H4 (cell line): ENCODE measurements at places on chromosomes 12 and 14.

DNA sequence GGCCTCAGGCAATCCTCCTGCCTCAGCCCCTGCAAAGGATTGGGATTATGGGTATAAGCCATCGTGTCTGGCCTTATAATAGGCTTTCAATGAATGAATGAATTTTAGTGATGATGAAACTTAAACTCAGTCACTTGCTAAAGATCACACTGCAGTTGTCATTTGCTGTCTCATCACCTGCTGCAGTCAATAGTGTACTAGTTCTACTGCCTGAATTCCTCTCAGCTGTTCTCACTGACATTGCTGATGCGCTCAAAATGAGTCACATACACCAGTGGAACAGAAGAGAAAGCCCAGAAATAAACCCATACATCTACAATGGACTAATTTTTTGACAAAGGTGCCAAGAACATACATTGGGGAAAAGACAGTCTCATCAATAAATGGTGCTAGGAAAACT lies 5.6 kb upstream of the SYNJ2BP start:
- no peak for DNase-seq

DNA sequence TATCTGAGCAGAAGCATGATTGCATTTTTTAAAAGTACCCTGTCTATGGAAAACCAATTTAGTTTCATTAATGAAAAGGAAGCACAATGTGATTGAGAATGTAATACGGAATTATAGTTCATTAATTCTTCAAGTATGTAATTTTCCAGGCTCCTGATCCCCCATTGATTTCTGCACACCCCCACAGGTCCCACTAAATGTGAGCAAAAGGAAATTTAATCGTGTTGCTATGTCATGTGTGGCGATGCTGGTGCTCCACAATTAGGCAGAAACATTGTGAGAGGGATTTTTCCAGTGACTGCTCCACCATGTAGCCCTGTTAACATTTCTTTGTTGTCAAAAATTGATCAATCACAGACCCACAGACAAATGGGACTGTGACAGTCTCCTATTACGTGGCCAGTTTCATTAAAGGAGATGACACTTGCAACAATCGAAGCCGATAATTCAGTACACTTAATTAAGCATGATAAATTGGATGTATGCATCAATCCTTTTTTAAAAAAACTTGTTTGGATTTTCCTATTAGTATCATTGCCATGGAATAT lies 306.0 kb downstream of the NELL2 start:
- no peak for DNase-seq

DNA sequence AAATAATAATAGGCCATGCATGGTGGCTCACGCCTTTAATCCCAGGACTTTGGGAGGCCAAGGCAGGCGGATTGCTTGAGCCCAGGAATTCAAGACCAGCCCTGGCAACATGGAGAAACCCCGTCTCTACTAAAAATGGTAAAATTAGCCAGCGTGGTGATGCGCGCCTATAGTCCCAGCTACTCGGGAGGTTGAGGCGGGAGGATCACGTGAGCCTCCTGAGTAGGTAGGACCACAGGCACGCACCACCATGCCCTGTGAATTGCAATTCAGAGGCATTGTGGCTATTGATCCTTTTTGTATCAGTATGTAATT lies 2.3 kb downstream of the ARHGDIB start:
- DNase-seq: no peak

DNA sequence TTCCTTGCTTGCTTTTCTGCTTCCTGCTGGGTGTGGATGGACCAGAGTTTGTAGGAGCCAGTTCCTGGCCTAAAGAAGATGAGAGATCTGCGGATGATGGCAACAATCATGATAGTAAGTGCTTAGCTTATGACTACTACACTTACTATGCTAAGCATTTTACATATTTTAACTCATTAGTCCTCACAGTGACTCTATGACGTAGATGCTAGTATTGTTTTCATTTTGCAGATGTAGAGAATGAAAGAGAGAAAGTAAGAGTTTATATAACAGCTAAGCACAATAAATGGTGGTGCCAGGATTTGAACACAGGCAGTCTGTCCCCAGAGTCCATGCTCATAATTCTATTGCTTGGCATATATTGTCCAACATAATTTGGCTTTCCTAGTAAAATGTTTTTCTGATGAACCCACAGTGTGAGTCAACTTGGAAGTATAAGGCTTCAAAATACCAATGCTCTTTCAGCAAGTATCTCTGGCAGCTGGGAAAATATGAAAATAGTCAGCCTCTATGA lies 363.2 kb upstream of the DDHD1 start:
- DNase-seq: no peak

DNA sequence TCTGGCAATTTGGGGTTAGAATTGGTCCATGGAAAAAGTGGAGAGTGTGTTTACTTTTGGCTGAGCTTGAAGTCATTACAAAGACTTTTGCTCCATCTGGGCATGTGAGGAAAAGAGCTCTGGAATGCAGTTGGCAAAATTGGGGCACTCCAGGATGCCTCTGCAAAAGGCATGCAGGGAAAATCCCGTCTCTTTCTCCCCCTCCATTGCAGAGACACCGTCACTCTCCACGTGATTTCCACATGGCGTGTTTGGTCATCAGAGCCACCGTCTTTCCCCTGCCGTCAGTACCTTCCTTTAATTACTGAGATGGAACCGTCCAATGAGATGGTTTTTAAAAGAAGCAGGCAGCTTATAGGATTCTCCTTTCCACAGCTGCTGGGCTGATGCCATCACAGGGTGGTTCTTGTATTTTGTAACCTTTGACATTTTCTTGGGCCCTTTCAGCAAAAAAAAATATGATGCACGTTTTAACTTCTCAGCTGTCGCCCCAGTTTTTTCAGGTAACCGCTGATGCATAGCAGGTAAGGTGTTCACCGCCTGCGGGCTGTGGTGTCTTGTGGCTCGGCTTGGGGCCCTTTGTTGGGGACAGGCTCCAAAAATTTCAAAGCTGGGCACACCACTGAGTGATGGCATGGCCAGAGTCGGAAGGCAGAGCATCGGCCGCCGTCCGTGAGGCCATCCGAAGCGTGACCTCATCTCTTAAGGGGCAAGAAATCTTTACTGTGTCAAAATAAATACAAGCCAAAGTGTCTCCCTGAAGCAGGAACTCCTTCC lies 68.4 kb downstream of the CACNA1C start:
- DNase-seq: no peak

DNA sequence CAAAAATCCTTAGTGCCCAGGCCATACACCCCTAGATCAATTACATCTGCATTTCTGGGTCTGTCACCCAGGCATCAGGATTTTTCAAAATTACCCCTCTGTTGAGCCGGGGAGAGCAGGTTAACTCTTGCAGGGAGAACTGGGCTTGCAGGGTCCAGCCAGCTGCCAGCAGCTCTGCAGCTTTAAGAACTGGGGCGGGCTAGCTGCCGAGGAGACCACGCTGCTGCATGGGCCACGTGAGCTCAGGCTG lies at the start of gene DGLUCY:
TSS of gene DGLUCY (plus strand) at position 245 of the 250 bp plus-strand sequence. CDS start 46,222 bp downstream, outside the sequence.
- peak; percentile 82 for DNase-seq

DNA sequence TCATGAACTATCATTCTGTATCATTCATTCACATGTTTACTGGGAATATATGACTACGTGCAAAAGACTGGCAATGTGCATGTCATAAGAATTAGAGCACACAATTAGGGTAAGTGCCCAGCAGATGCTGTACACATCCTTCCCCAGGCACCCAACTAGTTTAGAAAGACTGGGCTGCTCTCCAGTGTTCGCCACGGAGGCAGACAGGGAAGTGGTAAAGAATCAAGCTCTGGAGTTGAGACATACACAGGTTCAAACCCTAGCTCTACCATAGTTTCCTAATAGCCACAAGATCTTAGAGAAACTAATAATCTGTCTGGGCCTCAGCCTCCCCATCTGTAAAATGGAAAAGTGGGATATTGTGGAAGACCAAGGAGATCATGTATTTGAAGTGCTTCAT lies 6.8 kb downstream of the TMCC3 start:
- DNase-seq: no peak

DNA sequence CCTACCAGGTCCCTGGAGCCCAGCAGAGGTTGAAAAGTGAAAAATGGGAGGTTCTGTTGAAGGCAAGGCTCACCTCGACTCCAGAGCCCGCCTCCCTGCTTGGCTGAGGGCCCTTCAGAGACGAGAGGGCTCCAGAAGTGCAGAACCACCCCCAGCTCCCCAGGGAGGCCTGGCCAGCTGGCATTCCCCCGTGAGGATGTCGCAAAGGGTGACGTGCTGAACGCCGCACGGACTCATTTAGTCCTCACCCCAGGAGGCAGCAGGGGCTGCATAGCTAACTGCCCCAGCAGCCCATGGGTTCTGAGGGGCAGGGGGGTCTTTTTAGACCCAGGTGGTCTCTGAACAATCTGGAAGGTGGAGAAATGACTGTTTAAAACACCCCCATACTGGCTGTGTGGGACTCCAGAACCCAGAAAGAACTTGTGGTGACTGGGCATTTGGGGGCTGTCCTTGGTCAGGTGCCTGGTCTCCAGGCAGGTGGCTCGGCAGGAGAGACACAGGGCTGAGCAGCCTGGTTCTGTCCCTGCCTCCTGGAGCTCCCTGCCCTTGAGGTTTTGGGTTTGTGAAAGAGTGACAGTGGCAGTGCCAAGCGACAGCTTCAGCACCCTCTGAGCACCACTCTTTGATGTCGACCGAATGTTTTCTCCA lies 32.0 kb downstream of the ANAPC7 start:
- DNase-seq: no peak

- no peak for DNase-seq
These were observed 163.6 kb downstream of the RIMBP2 start for GRCh38 chr12:130552483-130552996.

- no peak for DNase-seq
These were observed 407 bp downstream of the HEATR5A start for GRCh38 chr14:31419967-31420318.

GRCh38 chr12:43289426-43289801 lies 262.6 kb downstream of the ADAMTS20 start:
- no peak for DNase-seq

DNA sequence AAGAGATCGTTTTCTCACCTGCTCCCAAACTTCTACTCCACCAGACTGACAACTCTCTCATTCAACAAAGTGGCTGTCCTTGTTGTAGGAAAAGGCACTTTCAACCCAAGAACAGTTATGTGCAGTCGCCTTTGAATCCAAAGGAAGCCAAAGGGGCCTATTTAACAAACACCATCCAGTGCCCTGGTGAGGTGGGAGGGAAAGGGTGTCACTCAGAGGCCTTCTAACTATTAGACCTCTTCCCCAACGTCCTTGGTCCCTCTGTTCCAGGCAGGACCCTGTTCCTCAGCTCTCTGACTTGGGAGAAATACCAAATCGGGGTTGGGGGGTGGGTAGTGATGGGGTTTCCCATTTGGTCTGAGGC lies 3.2 kb downstream of the SIX4 start:
- DNase-seq: no peak

GRCh38 chr12:7907009-7907408 lies 29.0 kb downstream of the SLC2A3 start:
- peak; percentile 66 for DNase-seq

DNA sequence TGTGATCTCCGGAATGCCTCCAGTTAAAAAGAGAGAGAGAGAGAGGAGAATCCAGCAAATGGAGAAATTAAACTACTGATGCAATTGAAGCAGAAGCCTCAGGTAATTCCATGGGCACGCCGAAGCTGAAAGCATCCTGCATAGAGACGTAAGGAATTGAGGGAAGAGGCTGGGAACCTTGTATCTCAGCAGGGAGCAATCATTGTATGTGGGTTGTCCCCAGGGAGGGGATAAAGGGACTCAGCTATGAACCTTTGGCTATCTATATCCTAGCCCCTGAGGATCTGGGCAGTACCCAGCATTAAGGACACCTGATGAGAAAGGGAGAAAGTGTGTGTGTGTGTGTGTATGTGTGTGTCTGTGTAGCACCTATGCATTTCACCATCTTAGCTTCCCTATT lies 95.8 kb upstream of the ATXN7L3B start:
- DNase-seq: no peak

GRCh38 chr12:92398565-92399309 lies 253.1 kb upstream of the BTG1 start:
- DNase-seq: no peak

DNA sequence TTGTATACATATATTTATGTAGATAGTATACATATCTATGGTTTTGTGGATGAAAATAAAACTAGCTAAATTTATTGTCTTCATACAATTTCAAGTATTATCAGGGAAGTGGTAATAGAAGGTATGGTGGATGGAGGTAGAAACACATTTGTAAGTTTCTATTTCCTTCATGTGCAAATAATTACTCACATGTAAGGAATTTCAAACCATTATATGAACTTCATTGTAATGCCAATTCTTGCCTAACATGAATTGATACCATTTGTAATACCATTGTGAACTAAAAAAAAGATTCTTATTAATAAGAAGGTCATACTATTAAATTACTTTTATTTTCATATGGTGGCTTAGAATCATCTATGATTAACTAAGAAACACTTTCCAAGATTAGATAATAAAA lies 20.1 kb upstream of the PPFIA2 start:
- no peak for DNase-seq
